ENCODE measurements at places on chromosomes 12 and 14.

- peak; percentile 86 for DNase-seq
Measured at GRCh38 chr12:27981874-27982273, 9.3 kb upstream of the PTHLH start.

DNA sequence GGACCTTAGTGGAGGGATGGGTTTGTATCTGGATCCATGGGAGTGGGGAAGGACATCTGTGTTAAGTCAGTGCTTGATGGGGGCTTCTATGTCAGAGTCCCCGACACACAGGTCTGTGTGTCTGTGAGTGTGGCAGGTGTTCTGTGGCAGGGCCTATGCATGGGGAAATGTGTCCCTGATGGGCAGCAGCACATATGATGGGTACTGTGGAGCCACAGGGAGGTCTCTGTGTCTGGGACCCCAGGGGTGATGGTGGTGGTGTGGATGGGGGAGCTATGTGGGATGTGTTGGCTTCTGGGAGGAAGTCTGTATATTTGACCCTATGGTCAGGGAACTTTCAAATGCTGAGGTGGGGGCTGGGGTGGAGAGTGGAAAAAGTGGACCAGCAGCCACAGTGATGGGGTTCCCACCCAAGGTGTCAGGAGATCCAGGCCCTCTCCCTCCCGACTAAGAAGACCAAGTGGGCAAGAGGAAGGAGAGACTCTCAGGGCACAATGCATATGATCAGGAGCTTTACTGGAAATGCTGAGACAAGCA lies 16.5 kb downstream of the KRT7 start:
- DNase-seq: no peak

GRCh38 chr12:49818241-49818895 lies 9.8 kb downstream of the NCKAP5L start:
- no peak for DNase-seq

- no peak for DNase-seq
Measured at GRCh38 chr12:132723015-132723763, 12.5 kb downstream of the PGAM5 start.

- DNase-seq: no peak
Measured at GRCh38 chr14:99213527-99213971, 58.4 kb downstream of the BCL11B start.

DNA sequence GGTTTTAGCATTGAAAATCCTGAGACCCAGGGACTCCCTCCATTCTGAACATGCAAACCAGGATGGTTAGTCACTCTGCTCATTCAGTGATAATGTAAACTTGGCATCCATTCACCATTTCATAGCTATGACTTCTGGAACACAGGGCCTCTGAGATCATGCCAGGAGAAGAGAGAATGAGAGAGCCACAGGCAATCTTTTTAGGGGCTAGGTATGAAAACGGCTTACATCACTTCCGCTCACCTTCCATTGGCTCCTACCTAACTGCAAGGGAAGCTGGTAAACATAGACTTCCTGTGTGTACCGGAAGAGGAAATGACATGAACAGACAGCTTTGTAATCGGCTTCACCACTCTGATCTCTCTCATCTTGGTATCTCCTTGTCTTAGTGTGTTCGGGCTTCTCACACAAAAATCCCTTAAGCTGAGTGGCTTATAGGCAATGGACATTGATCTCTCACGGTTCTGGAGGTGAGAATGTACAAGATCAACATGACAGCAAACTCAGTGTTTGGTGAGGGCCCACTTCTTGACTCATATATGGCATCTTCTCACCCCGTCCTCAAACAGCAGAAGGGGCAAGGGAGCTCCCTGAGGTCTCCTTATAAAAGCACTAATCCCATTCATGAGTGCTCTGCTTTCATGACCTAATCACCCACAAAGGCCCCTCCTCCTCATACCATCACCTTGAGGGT lies 465.9 kb upstream of the TBX3 start:
- peak; percentile 68 for DNase-seq

DNA sequence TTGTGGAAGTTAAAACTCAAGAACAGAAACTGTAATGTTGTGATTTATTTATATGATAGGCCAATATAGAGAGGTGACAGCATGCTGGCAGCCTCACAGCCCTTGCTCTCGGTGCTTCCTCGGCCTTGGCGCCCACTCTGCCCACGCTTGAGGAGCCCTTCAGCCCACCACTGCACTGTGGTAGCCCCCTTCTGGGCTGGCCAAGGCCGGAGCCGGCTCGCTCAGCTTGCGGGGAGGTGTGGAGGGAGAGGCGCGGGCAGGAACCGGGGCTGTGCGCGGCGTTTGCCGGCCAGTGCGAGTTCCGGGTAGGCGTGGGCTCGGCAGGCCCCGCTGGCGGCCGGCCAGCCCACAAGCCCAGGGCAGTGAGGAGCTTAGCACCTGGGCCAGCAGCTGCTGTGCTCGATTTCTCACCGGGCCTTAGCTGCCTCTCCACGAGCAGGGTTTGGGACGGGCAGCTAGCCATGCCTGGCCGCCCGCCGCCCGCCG lies 65.8 kb upstream of the SLC8A3 start:
- DNase-seq: no peak

GRCh38 chr12:94783862-94784261 lies 133.5 kb upstream of the TMCC3 start:
- peak; percentile 72 for DNase-seq

- DNase-seq: no peak
Measured at GRCh38 chr12:51848326-51848727, at the start of gene FIGNL2. FIGNL2 (minus strand) TSS chr12:51848718; CDS start chr12:51822413, 26,305 bp downstream.

All from HS-5 (cell line).